ENCODE measurements at places on chromosomes 4 and X.

- DNase-seq = no peak
Measured at GRCh38 chrX:17007134-17007768, 60.8 kb downstream of the REPS2 start.

DNA sequence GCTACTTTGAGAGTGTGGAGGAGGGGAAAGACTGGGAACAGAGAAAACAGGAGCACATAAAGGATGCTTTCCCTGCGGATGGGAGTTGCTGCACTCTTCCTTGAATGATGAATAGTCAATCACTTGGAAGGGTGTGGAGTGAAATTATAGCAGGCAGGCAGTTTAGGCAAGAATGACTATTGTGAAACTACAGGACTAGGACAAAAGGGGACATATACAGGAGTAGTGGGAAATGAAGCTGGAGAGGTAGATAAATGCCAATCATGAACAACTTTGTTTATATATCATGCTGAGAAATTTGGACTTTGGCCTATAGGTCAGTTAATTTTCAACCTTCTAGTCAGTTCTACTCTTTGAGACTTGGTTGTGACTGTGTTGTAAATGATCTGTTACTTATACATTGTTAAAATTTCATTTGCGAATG, 76.9 kb downstream of the PAQR3 start:
- DNase-seq = no peak

DNA sequence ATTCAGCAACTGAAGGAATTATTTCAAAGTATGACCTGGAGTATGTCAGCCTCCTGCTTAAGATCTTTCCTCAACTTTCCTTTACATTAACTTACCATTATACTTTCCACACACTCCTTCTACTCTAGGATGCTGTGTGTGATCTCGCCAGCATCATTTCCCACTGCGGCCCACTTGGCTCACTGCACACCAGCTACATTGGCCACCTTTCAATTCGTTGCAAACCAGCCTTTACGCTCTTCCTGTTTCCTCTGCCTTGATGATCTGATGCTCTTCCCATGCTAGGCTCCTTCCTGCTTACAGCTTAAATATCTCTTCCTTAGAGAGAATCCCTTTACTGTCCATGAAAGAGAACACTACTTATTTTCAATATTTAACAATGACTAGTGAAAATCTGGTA, 95.1 kb downstream of the GPM6A start:
- no peak for DNase-seq

DNA sequence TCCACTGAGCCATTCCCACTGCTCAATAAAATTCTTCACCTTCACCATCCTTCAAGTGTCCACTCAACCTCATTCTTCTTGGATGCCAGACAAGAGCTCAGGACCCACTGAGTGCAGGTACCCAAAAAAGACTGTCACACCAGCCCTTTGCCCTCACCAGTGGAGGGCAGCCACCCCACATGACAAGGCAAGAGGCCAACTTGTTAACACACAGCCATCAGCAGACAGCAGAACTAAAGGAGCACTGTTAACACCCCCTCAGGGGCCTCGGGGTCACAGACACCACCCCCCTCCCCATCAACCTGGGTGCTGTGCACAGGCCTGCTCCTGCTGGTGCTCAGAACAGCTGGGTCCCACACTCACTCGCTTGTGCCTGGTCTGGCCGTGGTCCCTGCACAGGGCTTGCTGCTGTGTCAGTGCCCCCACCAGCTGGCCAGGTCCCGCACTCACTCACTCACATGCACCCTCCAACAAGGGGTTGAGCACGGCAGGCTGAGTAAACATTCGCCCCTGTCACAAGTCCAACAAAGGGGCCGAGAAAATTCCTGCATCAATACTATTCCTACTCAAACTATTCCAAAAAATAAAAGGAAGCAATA, 54.1 kb downstream of the ATRX start:
- no peak for DNase-seq

DNA sequence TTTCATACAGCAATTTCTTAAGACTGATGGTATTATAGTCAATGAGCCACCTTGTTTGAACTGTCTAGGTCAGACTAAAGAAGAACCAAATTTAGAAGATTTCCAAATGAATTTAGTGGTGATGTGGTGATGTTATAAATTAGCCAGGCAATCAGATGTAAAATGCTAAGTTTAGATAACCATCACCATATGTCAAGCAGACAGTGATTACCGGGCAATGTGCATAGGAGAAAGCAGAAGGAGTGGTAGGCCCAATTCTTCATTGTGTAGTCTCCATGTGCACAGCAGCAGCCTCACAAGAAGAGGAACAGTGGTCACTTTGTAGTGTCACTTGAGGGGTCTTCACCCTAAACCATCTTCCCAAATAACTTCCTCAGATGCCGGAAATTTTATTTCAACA, 198.8 kb downstream of the ANTXR2 start:
- DNase-seq = no peak

DNA sequence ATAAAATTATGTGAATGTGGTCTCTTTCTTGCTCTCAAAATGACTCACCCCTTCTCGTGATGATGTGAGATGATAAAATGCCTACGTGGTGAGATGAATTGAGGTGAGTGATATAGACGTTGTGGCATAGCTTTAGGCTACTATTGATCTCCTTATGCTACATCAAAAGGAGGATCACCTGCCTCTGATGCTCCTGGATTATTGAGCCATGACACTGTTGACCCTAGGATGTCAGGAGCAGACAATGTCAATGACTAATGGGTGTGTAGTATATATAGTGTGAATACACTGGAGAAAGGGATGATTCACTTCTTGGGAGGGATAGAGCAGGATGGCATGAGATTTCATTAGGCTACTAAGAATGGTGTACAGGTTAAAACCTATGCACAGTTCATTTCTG, 210.7 kb upstream of the PRPS2 start:
- DNase-seq = no peak

- no peak for DNase-seq
Measured at GRCh38 chr4:181372014-181372413, 871.2 kb upstream of the TENM3 start.

GRCh38 chr4:131304686-131305085, 1844.4 kb upstream of the PCDH10 start:
- no peak for DNase-seq

DNA sequence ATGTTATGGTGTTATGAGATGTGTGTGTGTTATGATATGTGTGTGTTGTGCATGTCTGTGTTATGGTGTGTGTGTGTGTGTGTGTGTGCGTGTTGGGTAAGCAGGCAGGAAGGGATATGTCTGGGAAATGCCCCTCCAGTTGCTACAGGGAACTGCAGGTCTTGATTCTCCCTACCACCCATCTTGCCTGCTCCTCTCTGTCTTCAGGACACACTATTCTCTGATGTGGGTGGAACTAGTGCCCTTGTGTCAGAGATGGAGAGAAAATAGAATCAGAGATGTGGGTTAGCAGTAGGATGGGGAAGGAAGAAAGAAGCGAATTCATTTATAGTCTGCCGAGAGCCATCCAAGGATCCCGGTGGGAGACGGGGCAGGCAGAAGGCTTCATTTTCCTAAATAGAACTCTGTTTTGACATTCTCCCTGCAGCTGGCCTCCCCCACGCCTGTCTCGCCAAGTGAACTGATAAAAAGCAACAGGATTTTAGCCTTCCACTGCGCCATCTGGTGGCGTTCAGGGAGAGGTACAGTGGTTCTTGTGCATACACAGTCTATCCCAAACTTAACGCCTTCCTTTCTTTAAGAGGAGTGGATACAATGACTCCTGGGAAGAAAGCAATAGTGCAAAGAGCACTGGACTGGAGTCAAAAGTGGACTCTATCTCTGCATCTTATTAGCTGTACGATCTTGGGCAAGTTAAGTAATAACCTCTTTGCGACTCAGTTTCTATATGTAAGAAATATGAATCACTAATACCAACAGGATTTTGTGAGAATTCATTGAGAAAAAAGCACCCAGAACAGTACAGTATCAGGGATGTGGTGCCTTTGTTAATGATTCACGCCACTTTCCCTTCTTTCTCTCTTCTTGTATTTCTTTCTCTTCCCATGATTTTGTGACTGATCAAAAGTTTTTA, 14.1 kb upstream of the MGST2 start:
- peak; percentile 49 for DNase-seq

DNA sequence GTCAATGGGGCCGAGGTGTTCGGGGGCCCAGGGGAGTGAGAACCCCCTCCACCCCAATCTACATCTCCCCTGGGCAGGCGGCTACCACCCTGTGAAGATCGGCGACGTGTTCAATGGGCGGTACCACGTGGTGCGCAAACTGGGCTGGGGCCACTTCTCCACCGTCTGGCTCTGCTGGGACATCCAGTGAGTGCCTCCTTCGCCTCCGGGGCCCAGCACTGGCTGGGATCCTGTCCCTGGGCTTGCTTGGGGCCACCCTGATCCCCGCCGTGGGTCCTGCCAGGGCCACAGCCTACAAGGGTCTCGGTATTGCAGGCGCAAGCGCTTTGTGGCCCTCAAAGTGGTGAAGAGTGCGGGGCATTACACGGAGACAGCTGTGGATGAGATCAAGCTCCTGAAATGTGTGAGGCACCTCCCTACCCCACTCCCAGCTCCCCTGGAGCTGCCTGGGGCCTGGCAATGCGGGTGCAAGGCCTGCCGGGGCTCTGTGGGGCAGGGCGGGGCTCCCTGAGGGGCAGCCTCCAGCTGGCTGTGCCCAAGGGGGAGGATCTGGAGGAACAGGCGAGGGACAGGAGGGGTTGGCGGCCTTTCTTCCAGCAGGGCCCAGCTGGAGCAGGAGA, 697 bp downstream of the SRPK3 start:
- no peak for DNase-seq

DNA sequence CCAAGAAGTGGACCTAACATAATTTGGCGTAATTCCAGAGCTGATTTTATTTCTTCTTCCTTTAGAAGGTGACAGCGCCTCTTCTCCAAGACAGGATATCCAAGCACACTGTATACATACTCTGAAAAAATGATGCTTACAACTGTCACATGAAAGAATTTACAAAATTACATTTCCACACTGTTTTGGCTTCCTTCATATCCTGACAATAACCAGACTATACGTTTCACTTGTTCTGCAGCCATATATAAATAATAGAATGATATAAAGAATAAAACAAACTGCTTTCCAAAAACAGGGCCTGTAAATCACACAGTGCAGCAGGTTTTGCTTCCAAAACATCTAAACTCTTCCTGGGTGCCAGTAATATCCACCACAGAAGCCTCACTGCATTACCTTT, 141.6 kb downstream of the FBXO8 start:
- no peak for DNase-seq

DNA sequence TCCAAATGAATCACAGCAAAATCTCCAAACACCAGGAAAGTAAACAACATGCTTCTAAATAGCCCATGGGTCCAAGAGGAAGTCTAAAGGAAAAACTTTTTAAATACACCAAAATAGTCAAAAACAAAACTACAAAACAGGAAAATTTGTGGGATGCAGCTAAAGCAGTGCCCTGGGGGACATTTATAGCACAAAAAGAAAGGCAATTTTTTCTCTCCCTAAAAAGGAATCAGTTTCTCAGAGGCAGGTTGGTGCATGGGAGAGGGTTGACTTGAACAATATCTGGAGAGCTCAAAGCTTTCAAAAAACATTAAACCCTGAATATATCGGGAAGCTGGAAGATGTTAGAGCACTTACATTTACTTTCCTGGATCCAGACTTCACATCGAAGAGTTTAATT, 15.7 kb upstream of the DUSP9 start:
- DNase-seq = no peak

- no peak for DNase-seq
Measured at GRCh38 chrX:50941638-50942037, 31.1 kb downstream of the BMP15 start.

GRCh38 chr4:10960389-10960788, 275.8 kb upstream of the CLNK start:
- DNase-seq = no peak

DNA sequence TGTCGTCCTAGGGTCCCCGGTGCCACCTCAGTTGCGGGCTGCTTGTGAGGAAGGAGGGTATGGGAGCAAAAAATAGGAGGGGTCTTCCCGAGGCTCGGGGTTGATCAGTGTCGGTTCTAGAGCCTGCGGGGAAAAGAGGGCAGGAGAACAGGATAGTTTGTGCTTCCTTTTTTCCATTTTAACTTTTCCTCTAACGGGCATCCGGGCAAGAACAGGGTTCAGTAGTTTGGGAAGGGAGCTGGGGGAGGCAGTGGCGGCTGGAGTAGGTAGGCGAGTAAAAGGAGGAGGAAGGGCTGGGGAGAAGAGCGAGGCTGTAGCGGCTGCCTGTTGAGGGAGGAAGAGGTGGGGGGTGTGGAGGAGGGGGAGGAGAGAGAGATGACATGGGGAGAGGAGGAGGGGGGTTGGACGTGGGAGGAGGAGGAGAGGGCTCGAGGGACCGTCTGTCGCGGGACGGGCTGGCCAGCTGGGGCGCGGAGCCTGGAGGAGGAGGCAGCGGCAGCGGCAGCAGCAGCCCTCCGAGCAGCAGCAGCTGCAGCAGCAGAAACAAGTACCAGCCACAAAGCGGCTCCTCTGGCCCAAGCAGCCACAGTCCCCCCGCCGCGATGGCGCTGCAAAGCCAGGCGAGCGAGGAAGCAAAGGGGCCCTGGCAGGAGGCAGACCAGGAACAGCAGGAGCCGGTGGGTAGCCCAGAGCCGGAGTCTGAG, at the start of gene SLC16A2:
Gene SLC16A2, plus strand, starts transcription at position 458 of the 704 bp plus-strand sequence. Its CDS starts 145 bp downstream, at position 603.
- DNase-seq = no peak

- no peak for DNase-seq
Measured at GRCh38 chrX:142804085-142804484, 221.6 kb upstream of the SPANXN4 start.

GRCh38 chr4:163536091-163536490, 41.6 kb downstream of the TMA16 start:
- no peak for DNase-seq

DNA sequence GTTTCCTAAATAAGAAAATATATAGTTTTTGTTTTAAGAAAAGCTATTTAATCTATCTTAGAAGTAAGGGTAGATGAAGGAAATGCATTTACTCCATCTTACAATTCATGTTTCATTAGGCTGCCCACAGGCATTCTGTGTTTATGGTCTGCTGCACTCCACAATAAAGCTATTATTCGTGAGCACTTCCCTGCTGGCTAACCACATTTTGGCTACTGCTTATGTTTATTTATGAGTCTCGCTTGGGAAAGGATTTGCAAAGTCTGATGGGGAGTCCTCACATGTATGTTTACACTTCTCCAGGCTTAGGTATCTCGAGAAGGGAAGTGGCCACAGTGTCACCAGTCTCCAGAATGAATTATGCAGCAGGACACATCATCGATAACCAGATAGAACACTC, 260.8 kb upstream of the VCX start:
- DNase-seq = no peak

- DNase-seq = no peak
Measured at GRCh38 chr4:163072222-163072621, 94.5 kb downstream of the NAF1 start.

- DNase-seq = no peak
Measured at GRCh38 chr4:51932261-51932660, 87.9 kb downstream of the LRRC66 start.

DNA sequence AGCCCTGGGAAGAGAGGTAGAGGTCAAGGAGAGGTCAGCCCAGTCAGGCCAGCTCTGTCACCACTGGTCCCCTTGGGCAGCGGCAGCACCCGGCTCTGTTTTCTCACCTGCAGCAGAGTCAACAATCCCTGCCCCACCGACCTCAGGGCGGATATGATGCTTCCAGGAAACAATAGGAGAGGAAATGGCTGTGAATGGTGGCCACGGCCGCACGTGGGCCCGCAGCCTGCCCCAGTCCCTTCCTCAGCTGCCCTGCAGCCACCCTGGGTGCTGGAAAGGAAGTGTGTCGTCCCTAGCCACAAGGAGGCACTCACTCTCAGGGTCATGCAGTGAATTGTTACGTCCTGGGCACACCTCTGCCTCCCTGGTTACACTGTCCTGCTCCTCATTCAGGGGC, 92.5 kb upstream of the ENPP6 start:
- peak; percentile 43 for DNase-seq

GRCh38 chr4:135120195-135120594, 918.6 kb upstream of the PABPC4L start:
- no peak for DNase-seq
